ENCODE measurements at places on chromosomes 12 and 14.

DNA sequence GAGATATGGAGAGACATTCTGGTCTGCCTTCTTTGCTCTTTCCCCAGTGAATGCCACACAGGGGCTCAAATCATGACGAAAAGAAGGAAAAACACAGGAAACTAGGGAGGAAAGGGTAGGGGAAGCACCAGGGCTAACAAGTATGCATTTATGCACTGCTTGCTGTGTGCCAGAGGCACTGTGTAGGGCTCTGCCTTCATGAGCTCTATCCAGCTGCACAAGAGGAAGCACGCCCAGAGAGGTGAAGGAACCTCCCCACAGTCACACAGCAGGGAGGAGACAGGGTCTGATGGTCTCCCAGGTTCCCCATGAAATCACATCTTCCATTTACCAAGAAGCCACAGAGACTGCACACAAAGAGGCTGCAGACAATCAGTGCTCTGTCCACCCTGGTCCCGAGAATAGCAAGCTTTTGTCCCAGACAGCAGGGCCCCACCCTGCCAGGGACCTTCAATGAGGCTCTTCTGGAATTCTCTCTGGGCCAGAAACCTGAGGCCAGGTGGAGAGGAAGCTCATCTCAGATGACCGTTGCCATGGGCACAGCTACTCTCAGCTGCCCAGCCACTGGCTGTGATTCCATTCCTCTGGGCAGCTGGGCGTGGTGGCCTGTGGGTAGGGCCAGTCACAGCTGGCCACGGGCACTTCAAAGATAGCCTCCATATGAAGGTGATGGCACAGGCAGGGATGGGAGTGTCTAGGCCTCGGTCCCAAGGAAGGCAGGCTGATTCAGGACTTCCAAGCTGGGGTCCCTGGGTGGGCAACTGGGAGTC lies 7.3 kb upstream of the TRPV4 start:
- no peak for DNase-seq

DNA sequence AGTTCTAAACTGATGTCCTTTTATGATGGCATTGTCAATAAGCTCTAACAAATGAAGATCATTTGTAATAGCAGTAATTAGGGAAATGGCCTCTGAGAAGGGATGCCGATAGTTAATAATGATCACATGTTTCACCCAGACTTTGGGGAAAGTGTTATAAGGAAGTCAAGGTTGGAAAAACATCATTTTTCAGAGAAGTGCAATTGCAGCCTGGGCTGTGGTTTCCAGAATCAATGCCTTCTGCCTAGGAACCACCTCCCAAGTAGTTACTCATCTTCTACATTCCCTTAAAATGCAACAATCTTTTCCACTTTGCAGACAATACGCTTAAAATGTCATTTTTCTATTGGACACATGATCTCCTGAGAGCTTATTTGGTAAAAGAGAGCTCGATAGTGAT lies 879 bp downstream of the EDDM3A start:
- no peak for DNase-seq

GRCh38 chr12:86735851-86736250 lies 479.7 kb upstream of the MGAT4C start:
- DNase-seq, result no peak

DNA sequence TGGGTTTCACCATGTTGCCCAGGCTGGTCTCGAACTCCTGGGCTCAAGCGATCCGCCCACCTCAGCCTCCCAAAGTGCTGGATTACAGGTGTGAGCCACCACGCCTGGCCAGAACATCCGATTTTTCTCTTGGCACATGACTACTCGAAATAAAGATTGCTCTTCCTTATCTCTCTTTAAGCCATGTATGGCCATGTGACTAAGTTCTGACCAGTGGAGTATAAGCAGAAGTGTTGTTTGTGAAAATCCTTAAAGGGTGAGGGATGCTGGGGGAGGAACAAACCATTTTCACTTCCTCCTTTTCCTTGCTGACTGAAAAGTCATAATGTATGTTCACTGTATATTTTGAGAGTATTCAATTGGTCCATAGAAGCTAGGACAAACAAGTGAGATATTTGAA lies 50.7 kb upstream of the ATF7IP start:
- no peak for DNase-seq

GRCh38 chr12:27555925-27556778 lies 32.1 kb downstream of the PPFIBP1 start:
- DNase-seq, result no peak

DNA sequence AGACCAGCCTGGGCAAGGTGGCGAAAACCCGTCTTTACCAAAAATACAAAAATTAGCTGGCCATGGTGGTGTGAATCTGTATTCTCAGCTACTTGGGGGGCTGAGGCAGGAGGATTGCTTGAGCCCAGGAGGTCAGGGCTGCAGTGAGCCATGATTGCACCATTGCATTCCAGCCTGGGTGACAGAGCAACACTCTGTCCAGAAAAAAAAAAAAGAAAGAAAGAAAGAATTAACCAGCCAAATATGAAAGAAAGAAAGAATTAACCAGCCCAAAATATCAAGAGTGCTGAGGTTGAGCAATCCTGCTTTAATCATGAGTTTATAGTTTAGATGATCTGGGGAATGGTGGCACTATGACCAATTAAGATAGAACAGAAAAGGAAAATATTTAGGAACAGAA lies 3.5 kb upstream of the ACTN1 start:
- DNase-seq, result no peak

GRCh38 chr14:34103176-34103575 lies 152.3 kb upstream of the EGLN3 start:
- no peak for DNase-seq

- DNase-seq, result peak; percentile 82
Observed at GRCh38 chr14:59424341-59425071, 40.7 kb downstream of the GPR135 start.

DNA sequence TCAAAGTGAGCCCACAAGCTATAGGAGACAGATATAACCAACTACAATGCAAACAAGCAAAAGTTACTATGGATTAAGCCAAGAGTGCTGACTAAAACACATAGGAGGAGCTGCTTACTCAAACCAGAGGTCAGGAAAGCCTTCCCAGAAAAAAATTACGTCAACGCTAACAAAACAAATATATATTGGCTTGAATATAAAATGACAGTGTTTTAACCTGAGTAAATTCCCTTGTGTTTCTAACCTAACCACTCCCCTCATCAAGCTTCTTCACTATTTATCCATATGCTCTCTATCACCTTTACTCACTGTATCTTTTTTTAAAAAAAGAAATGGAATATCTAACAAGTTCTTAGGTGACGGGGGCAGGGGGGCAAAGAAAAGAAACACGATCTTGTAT lies 115.9 kb downstream of the MED13L start:
- DNase-seq, result no peak

DNA sequence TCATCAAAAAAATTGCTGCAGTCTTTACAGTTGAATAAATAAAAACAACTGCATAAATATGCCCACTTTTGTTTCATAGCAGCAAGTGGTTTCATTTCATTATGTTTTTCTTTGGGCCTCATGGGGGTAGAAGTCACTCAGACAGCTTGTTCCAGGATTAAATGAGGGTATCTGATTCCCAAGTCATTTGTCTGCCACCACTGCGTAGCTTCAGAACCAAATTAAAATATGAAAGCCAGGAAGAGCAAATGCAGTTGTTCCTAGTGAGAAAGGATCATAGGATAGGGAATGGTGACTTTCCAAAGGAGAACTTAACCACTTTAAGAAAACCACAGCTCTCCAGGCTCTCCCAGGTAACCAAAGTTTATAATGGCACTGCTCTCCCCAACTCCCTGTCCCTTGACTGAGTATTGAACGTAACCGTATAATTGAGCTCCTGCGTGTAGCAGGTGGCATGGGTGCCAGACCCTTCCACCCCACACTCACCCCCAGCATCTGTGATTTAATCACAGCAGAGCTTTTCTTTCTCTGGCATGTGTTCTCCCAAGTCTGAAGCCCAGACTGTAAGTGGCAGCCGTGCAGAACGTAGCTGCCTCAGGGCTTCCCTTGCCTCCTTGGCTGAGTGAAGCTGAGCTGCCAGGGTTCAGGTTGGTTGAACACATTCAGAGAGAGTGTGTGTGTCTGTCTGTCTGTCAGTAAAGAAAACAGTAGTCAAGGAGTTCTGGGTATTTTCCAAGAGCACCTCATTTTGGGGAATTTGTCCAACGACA lies 11.3 kb upstream of the KCNH3 start:
- DNase-seq, result peak; percentile 15

DNA sequence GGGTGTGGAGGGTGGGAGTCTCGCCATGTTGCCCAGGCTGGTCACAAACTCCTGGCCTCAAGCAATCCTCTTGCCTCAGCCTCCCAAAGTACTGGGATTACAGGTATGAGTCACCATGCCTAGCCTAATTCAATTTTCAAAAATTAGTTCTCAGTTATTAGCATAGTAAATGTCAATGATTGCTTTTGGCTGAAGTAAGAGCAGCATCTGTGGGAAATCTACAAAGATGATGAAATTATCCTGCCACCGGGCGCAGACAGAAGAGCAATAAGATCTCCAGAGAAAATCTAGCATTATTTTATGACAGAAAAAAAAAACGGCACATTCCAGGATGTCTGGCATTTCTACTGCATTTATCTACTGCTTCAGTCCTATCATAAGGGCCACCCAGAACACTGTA lies 97.9 kb upstream of the DAAM1 start:
- DNase-seq, result no peak

- no peak for DNase-seq
Observed at GRCh38 chr14:104335176-104335575, 196.8 kb downstream of the KIF26A start.

DNA sequence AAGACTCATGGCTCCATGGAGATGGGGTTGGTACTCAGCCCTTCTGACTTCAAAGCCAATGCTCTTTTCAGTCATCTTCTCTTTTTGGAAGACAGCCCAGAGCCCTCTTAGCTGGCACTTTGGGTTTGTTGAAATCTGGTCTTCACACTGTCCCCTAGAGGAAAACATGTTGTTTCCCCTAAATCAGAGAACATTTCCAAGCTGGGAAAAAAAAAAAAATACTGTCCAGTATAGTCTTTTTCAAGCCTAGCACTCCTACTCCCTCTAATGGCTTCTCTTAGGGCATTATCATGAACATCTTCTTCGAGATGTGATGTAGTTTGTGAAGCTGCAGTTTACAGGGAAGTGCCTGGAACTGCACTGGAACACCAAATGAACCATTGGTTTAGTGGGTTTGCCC lies 3.0 kb upstream of the ZC3H14 start:
- DNase-seq, result no peak

DNA sequence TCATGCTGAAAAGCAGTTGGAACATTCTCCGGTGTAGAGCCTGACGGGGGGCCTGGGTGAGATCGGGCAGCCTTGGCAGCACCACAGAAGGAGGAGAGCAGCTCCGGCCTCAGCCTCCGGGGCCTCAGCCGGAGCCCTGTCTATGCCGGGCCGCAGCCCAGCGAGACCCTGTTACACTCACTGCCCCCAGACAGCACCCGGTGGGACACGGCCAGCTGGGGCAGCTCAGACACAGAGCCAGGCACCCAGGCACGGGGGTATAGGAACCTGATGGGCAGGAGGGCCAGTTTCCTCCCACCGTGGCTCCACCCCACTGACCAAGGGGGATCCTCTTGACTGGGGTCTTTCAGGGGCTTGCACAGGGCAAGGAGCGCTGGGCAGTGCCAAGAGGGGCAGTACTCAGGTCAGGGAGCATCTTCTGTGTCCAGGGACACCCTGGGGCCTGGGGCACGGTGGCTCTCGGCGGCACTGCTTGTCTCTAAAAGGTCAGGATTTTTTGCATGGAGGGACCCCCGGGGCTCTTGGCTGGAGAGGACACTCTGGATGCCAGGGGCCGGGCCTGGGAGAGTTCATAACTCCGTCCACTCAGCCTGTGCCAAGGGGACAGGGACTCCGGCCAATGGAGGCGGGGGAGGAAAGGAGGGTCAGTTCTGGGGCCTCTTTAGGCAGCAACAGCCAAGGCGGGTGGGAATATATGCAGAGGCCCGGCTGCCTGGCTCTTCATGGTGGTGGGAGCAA lies 9.4 kb downstream of the INF2 start:
- DNase-seq, result no peak

DNA sequence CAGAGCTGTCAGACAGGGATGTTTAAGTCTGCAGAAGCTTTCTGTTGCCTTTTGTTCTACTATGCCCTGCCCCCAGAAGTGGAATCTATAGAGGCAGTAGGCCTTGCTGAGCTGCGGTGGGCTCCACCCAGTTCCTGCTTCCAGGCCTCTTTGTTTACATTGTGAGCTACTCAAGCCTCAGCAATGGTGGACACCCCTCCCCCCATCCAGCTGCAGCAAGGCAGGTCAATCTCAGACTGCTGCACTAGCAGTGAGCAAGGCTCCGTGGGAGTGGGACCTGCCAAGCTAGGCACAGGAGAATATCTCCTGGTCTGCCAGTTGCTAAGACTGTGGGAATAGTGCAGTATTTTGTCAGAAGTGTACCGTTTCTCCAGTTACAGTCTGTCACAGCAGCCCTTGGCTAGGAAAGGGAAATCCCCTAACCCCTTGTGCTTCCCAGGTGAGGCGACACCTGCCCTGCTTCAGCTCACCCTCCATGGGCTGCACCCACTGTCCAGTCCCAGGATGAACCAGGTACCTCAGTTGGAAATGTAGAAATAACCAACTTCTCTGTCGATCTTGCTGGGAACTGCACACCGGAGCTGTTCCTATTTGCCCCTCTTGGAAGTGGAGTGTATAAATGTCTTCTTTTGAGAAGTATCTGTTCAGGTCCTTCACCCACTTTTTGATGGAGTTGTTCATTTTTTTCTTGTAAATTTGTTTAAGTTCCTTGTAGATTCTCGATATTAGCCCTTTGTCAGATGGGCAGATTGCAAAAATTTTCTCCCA lies 213.5 kb upstream of the SLC38A2 start:
- no peak for DNase-seq

GRCh38 chr14:97655169-97655948 lies 858.2 kb downstream of the VRK1 start:
- DNase-seq, result no peak

DNA sequence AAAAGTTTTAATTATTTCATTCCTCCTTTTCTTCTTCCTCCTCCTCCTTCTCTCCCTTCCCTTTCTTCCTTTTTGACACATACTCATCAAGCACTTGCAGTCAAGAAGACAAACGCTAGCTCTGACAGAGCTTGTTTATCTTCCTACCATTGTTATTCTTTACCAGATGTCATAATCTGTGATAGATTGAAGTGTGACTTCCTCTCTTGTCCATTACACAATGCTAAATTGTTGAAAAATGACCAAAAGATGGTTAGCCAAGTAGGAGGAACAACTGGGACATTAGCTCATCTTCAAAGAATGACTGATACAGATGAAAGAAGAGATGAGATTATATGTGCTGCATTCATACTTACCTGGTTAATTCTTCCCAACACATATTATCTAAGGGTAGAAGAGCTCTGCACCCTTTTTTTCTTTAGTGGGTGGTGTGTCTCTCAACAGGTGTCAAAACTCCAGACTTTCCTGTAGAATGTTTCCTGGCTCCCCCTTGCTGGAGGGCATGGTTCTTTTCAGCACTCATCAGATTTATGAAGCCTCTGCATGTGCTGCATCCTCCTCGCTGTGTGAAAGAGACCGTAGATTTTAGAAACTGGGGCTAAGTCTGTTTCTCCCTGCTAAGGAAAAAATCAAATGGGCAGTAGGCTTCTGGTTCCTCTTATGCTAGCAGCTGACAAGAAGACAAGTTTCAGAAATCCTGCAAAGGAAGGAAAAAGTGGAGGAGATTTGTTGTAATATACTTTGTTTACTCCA lies 147.1 kb downstream of the TMX1 start:
- no peak for DNase-seq

Data from sigmoid colon (tissue), 7 donors.